Tibial artery (tissue), 4 donors: ENCODE measurements at places on chromosomes 7 and 10.

GRCh38 chr7:32496052-32496813 lies 944 bp downstream of the AVL9 start:
- H3K4me1 ChIP-seq, result peaks cover 28% of the 10 kb centered on the region
- H3K36me3 ChIP-seq, result no peaks in the 10 kb centered on the region
- peak overlapping the region; percentile 100 for H3K4me3 ChIP-seq
- H3K27ac ChIP-seq, result peak overlapping the region; percentile 100
- DNase-seq, result no peak

- no peaks in the 10 kb centered on the region for H3K36me3 ChIP-seq
- no peaks in the 10 kb centered on the region for H3K4me1 ChIP-seq
- H3K4me3 ChIP-seq, result no peak overlapping the region
- no peak for DNase-seq
- no peak overlapping the region for H3K27ac ChIP-seq
- no peaks in the 10 kb centered on the region for H3K27me3 ChIP-seq
Observed at GRCh38 chr7:11807000-11807399, 25.0 kb downstream of the THSD7A start.

DNA sequence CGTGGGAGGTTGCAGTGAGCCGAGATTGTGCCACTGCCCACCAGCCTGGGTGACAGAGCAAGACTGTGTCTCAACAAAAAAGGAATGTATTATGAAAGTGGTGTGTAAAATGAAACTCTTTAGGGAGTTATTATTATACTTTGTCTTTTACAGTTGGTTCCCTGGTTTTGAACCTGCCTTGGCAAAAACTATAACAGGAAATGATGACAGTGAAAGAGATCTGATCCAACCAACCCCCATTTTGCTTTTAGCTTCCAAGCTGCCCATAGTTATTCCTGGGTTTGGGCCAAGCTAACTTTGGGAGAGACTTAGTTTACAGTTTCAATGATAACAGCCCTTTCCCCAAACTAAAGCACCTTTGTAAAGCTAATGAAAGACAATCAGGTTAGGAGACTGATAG lies 34.1 kb upstream of the NMT2 start:
- H3K4me3 ChIP-seq, result no peak overlapping the region
- H3K27ac ChIP-seq, result no peak overlapping the region
- DNase-seq, result no peak
- H3K27me3 ChIP-seq, result no peaks in the 10 kb centered on the region
- no peaks in the 10 kb centered on the region for H3K4me1 ChIP-seq
- no peaks in the 10 kb centered on the region for H3K36me3 ChIP-seq

DNA sequence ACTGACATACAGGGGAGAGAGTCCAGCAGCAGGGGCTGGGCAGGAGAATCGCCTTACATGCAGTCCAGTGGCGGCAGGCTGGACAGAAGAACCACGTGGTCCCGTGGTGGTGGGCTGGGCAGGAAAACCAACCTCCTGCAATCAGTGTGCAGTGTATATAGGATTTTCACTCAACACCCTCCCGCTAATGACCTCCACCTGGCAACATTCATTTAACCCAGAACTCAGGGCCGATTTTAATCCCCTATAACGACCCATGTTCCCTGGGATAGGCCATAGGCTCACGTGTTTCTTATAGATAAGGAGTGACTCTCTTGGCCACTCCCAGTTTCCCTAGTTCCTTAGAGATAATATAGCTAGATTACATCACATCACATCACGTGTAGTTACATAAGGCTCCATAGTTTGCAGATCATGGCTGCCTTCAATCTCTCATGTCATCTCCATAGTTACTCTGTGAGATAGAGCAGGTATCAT lies 19.4 kb downstream of the MTURN start:
- no peaks in the 10 kb centered on the region for H3K27me3 ChIP-seq
- H3K27ac ChIP-seq, result no peak overlapping the region
- no peak for DNase-seq
- H3K36me3 ChIP-seq, result peaks cover 73% of the 10 kb centered on the region
- H3K4me1 ChIP-seq, result no peaks in the 10 kb centered on the region

DNA sequence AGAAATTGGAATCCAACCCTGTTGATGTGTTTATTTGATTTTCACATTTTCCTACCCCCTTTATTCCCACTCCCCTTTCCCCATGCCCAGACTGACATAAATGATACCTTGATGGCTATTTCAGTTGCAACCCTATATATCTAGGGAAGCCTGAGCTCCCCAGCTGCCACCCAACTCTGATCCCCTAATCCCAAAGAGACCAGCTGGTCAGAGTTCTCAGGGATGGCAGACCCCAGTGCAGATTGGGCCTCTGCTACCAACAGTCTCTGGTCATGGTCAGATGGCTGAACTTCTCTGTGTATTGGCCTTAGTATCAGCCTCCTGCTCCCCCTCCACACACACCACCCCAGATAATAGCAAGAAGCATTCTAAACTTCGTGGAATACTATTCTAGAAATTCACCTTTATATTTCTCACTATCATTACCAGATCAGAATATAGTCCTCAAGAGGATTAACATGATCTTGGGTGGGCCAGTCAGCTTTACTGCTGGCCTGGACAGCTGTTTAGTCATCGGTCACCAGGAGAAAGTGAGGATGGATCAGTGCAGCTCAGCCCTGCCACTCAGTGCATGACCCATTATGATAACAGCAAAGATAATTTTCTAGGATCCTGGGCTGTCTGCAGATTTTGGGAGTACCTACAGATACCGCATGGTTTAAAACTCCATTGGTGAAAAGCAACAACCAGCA lies 24.5 kb upstream of the BTRC start:
- H3K27me3 ChIP-seq, result no peaks in the 10 kb centered on the region
- no peak overlapping the region for H3K27ac ChIP-seq
- no peaks in the 10 kb centered on the region for H3K4me1 ChIP-seq

DNA sequence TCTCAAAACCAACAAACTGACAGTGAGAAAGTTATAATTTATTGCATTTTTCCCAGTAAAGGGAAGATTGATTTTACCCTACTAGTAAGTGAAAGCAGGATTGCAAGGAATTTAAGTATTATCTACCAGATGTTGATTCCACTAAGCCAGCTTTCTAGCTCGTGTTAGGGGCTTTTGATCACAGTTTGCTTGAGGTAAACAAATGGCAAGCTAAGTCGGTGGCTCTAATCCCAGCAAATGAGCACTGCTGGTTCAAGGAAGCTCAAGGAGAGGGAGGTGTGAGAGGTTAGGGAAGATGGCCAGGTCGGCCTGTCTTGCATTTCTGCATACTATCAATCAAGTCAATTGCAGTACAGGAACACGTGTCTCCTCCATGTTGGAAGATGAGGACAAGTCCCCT lies 448.7 kb upstream of the POM121L12 start:
- no peak overlapping the region for H3K27ac ChIP-seq
- no peaks in the 10 kb centered on the region for H3K27me3 ChIP-seq
- DNase-seq, result no peak
- no peaks in the 10 kb centered on the region for H3K4me1 ChIP-seq
- H3K36me3 ChIP-seq, result no peaks in the 10 kb centered on the region

DNA sequence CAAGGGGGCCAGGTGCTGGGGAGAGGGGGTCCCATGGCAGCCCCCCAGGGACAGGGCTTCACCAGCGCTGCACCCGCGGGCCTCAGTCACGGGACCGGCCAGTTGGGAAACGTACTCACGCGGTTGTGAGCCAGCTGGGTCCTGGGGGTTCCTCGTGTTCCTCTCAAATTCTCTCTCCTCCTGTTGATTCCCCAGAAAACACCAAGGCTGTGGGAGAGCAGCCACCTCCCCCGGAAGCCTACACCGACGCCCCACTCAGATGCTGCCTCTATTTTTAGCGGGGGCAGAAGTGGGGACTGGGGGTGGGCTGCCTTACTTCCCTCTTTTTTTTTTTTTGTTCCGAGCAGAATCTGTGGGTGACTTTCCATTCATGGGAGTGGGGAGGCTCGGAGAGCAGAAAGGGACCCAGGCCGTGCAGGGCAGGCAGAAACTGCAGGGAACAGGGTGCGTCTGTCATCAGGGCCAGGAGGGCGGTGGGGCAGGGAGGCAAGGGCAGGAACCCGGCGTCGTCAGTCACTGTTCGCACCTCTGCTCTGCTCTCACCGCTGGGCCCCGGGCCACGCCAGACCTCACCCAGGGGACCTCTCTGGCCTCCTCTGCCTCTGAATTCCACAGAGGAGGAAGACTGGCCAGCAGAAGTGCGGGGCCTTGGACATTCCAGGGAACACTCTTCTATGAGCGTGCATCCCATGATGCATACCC lies 63.1 kb downstream of the CARD11 start:
- H3K36me3 ChIP-seq, result no peaks in the 10 kb centered on the region
- H3K27ac ChIP-seq, result no peak overlapping the region
- peak; percentile 28 for DNase-seq
- no peak overlapping the region for H3K4me3 ChIP-seq
- H3K27me3 ChIP-seq, result peaks cover 24% of the 10 kb centered on the region

- DNase-seq, result peak; percentile 92
- peak overlapping the region; percentile 90 for H3K27ac ChIP-seq
- H3K4me3 ChIP-seq, result peak overlapping the region; percentile 48
- no peaks in the 10 kb centered on the region for H3K4me1 ChIP-seq
- no peaks in the 10 kb centered on the region for H3K27me3 ChIP-seq
Observed at GRCh38 chr7:66099551-66100407, 14.9 kb upstream of the CRCP start.

DNA sequence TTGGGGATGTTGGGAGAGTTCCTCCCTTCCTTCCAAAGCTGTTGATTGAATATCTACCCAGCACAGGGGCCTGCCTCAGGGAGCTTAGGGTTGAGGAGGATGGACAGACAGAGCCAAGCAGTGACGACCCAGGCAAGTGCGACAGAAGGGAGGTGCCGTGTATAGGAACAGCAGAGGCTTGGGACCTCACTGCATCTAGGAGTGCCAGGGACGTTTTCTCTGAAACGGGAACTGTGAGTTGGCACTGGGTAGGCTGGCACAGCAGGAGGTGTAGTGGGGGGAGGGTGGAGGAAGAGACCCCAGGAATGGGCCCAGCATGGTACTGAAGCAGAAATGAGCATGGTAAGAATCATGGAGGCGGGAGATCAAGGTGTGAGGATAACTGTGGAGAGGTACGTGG lies 55.3 kb upstream of the MGMT start:
- H3K27me3 ChIP-seq, result peaks cover 5% of the 10 kb centered on the region
- no peaks in the 10 kb centered on the region for H3K36me3 ChIP-seq
- no peak overlapping the region for H3K27ac ChIP-seq
- no peaks in the 10 kb centered on the region for H3K4me1 ChIP-seq
- no peak for DNase-seq

- peaks cover 9% of the 10 kb centered on the region for H3K36me3 ChIP-seq
- H3K4me1 ChIP-seq, result peaks cover 11% of the 10 kb centered on the region
- no peaks in the 10 kb centered on the region for H3K27me3 ChIP-seq
- H3K27ac ChIP-seq, result no peak overlapping the region
- no peak for DNase-seq
- no peak overlapping the region for H3K4me3 ChIP-seq
Observed at GRCh38 chr7:92039900-92040299, 94.4 kb downstream of the CYP51A1 start.

DNA sequence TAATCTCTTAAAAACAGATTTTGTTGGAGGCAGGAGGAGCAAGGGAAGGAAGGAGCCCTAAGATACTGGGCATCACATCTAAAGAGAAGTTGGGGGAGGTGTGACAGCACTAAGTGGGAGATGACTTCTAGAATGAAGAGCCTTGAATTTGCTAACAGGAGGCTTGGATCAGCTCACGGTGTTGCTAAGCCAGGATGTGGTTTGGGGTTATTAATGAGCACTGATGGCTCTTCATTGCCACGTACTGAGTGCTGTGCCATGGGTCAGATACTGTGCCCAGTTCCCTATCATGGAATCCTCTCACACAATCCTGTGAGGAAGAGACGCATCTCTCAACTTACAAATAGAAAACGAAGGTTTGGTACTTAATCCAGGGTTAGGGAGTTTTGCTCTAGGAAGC lies 78.5 kb downstream of the C7orf25 start:
- H3K27me3 ChIP-seq, result no peaks in the 10 kb centered on the region
- no peak overlapping the region for H3K27ac ChIP-seq
- H3K36me3 ChIP-seq, result no peaks in the 10 kb centered on the region
- H3K4me3 ChIP-seq, result no peak overlapping the region
- peaks cover 11% of the 10 kb centered on the region for H3K4me1 ChIP-seq
- DNase-seq, result no peak

DNA sequence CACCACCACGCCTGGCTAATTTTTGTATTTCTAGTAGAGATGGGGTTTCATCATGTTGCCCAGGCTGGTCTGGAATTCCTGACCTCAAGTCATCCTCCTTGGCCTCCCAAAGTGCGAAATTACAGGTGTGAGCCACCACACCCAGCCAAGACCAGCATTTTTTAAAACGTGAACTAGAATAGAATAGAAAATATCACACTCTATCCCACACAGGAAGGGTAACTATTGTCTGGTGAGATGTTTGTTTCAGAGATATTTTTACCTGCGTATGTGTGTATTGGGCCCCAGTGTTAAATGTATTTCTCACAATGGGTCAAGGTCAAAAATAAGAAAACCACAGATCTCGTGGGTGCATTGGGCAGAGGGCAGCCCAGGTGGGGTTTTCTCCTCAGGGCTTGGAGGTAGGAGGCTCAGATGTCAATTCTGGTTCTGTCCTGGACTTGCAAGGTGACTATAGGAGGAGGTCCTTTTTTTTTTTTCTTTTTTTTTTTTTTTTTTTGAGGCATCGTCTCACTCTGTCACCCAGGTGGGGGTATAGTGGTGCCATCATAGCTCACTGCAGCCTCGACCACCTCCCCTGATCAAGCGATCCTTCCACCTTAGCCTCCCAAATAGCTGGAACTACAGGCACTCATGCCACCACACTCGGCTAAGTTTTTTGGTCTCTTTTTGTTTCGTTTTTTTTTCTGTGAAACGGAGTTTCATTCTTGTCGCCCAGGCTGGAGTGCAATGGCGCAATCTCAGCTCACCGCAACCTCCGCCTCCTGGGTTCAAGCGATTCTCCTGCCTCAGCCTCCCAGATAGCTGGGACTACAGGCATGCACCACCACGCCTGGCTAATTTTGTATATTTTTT lies 19.0 kb downstream of the SH2B2 start:
- H3K4me1 ChIP-seq, result no peaks in the 10 kb centered on the region
- H3K4me3 ChIP-seq, result no peak overlapping the region
- H3K27me3 ChIP-seq, result peaks cover 6% of the 10 kb centered on the region
- H3K36me3 ChIP-seq, result no peaks in the 10 kb centered on the region

GRCh38 chr10:131921184-131921583 lies 20.4 kb downstream of the PPP2R2D start:
- H3K4me3 ChIP-seq, result no peak overlapping the region
- no peaks in the 10 kb centered on the region for H3K4me1 ChIP-seq
- H3K36me3 ChIP-seq, result no peaks in the 10 kb centered on the region

- DNase-seq, result peak; percentile 77
- no peak overlapping the region for H3K4me3 ChIP-seq
- H3K27ac ChIP-seq, result peak overlapping the region; percentile 36
- no peaks in the 10 kb centered on the region for H3K36me3 ChIP-seq
- H3K4me1 ChIP-seq, result peaks cover 11% of the 10 kb centered on the region
Observed at GRCh38 chr7:81484261-81484660, 285.6 kb downstream of the HGF start.

- H3K27me3 ChIP-seq, result no peaks in the 10 kb centered on the region
- H3K36me3 ChIP-seq, result no peaks in the 10 kb centered on the region
- no peak overlapping the region for H3K4me3 ChIP-seq
- peaks cover 9% of the 10 kb centered on the region for H3K4me1 ChIP-seq
- H3K27ac ChIP-seq, result no peak overlapping the region
- no peak for DNase-seq
Observed at GRCh38 chr7:92177362-92177761, 1.6 kb downstream of the LRRD1 start.
